H4 (cell line): ENCODE measurements at places on chromosomes 16 and 17. TPM values are rescaled to one million over a fixed set of nuclear protein-coding genes. Genes with fewer than 3 reads are reported as not detected.

ANKRD40CL gene
- not detected in 2 replicates for total RNA-seq

CA7 gene
- not detected in 2 replicates for total RNA-seq

HYDIN gene
- total RNA-seq: 0.15 and 0.64 TPM in 2 replicates

TEX19 gene
- 0.68 and 0.72 TPM in 2 replicates for total RNA-seq

CCL17 gene
- total RNA-seq: not detected in 2 replicates

RHBDL3 gene
- 2.9 and 3.6 TPM in 2 replicates for total RNA-seq

TBC1D3I gene
- not detected in 2 replicates for total RNA-seq

SEBOX gene
- total RNA-seq: not detected in 2 replicates

TPPP3 gene
- not detected in 2 replicates for total RNA-seq

ZNF594 gene
- total RNA-seq: 4.6 and 6.3 TPM in 2 replicates

TPSAB1 gene
- not detected in 2 replicates for total RNA-seq

CA10 gene
- total RNA-seq: not detected in 2 replicates

MYH10 gene
- 20.2 and 21.1 TPM in 2 replicates for total RNA-seq

TK1 gene
- 188 and 253 TPM in 2 replicates for total RNA-seq

PPL gene
- 0.10 and 0.18 TPM in 2 replicates for total RNA-seq

GRCh38 chr17:57488856-57489255, 232.5 kb downstream of the MSI2 start:
- no peak for DNase-seq

DNA sequence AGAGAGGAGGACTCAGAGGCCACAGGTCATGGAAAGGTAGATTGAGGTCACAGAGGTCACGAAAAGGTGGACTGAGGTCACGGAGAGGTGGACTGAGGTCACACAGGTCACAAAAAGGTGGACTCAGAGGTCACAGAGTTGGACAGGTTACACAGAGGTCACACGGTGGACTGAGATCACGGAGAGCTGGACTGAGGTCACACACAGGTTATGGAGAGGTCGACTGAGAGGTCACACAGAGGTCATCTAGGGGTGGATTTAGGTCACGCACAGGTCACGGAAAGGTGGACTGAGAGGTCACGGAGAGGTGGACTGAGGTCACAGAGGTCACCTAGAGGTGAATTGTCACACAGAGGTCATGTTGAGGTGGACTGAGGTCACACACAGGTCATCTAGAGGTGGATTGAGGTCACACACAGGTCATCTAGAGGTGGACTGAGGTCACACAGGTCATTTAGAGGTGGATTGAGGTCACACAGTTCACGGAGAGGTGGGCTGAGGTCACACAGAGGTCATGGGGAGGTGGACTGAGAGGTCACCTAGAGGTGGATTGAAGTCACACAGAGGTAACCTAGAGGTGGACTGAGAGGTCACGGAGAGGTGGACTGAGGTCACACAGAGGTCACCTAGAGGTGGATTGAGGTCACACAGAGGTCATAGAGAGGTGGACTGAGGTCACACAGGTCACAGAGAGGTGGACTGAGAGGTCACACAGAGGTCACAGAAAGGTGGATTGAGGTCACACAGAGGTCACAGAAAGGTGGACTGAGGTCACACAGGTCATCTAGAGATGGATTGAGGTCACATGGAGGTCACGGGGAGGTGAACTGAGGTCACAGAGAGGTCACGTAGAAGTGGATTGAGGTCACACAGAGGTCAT, 26.7 kb upstream of the JPT2 start:
- DNase-seq: no peak

DNA sequence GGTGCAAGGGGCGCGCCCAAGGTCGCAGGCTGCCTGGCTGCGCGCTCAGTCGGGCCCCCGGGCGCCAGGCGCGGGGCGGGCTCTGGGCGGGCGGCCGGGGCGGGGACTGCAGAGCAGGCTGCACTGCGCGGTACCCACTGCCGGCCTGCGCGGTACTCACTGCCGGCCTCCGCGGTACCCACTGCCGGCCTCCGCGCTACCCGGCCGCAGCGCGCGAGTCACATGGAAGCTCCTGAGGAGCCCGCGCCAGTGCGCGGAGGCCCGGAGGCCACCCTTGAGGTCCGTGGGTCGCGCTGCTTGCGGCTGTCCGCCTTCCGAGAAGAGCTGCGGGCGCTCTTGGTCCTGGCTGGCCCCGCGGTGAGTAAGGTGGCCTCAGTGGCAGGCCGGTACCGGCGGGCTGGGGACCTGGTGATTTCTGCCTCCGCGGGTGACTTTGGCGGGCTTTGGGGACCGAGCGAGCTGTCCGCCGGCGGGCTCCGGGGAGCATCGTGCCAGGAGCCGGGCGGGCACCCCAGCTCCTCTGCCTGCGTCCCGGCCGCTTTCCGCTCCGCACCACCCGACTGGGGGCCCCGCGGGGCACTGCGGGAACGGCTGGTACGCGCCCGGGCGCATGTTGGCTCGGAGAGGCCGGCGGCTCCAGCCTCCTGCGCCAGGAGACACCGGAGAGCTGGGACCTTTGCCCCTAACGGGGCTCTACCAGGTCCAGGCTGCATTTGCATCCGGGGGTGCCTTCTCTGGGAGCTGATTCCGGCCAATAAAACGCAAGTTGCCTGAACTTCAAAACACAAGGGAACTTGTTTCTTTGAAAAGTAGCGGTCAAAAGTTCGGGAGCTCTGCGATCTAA, at the start of gene SLC47A1:
Gene SLC47A1, plus strand, starts transcription at position 137 of the 844 bp plus-strand sequence. Its CDS starts 86 bp downstream, at position 223.
- no peak for DNase-seq

DNA sequence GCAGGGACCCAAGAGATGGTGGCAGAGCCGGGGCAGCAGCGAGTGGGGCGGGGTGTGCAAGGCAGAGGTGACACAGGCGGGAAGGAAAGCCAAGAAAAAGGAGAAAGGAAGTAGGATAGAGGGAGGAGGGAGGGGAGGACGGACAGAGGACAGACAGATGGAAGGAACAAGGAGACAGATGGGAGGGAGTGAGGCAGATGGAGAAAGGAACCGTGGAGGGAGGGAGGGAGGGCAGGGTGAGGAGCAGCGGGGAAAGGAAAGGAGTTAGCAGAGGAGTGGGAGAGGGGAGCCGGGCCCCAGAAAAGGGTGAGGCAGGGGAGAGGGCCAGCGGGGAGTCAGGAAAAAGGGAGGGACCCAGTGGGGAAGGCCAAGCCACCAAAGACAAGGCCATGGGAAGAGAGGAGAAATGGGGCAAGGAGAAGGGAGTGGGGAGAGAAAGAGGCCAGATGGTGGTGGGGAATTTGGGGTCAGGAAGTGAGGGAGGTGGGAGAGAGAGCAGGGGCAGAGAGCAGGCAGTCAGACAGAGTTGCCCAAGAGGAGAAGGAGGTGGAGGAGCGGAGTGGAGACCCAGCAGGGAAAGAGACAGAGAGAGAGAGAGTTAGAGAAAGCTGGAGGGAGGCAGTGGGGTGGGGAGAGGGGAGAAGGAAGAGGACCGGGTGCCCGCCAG, 13.2 kb upstream of the ASGR1 start:
- no peak for DNase-seq

DNA sequence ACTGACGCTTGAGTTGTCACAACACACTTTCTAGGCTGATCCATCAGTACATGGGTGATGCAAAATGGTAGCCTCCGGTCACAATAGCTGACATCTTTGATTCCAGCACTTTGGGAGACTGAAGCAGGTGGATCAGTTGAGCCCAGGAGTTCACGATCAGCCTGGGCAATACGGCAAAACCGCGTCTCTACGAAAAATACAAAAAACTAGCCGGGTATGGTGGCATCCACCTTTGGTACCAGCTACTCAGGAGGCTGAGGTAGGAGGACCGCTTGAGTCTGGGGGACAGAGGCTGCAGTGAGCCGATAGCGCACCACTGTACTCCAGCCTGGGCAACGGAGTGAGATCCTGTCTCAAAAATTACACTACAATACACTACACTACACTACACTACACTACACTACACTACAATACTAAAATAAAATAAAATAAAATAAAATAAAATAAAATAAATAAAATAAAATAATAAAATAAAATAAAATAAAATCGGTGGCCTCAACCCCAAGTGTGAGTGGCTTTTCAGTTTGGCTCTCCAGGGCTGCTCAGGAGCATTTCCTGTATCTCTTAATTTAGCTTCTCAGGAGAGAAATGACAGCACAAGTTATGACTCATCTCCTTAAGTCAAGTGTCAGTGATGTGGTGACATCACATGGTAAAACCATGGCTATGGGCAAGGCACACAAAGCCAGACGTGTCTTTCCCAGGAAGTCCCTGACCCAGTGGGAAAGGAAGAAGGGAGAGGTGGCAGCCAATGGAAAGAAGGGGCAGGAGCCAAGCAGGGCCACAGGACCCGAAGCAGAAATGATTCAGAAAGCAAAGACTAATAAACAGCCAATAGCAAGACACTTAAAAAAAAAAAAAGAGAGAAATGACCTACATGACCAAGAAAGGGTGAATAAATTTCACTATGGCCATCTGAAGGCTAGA, 75.3 kb upstream of the TBC1D3K start:
- DNase-seq: peak; percentile 95

DNA sequence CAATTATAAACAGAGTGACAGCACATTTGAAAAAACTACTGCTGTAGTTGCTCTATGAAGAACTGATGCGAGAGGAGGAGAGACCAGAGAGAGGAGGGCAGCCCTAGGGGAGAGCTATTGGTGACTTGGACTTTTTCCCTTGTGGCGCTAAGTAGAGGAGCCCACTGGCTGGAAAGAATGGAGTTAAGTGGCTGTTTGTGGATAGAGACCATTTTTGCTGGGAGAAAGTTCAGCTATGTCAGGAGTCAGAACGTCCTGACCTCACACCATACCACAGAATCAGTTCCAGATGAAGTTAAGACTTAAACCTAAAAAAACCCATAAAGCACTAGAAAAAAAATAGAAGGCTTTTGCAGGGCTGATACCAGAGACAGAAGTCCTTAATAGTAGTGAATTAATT, 2.0 kb downstream of the POLR2A start:
- no peak for DNase-seq

- no peak for DNase-seq
Observed at GRCh38 chr17:9209781-9210370, 188.6 kb downstream of the NTN1 start.

DNA sequence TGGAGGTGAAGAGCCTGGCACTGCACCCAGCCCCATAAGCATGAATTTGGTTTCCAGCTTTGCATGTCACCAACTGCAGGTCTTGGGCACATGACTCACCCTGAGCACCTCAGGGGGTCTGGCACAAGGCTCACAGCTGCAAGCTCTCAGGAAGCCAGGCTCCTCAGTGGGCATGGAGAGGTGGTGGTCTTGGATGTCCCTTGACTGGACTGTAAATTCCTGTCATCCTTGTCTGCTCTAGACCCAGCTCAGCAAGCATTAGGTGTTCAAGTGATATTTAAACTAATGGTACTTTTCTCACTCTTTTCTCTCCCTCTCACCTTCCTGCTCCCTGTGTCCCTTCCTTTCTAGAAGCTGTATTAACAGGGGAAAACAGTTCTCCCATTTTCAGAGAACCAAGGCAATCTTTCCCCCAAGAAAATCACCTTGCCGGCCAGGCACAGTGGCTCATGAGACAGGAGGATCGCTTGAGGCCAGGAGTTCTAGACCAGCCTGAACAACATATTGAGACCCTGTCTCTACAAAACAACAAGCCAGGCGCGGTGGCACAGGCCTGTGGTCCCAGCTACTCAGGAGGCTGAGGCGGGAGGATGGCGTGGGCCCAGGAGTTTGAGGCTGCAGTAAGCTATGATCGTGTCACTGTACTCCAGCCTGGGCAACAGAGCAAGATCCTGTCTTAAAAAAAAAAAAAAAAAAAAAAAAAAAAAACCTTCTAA, 5.1 kb upstream of the KIFC3 start:
- DNase-seq: peak; percentile 70

GRCh38 chr17:17108451-17109049, 66.3 kb downstream of the MPRIP start:
- no peak for DNase-seq

- DNase-seq: no peak
Observed at GRCh38 chr17:61463316-61464129, 11.3 kb downstream of the TBX4 start.

GRCh38 chr16:79598348-79599181, 2.0 kb downstream of the MAF start:
- DNase-seq: peak; percentile 79

GRCh38 chr16:5605404-5605803, 507.8 kb upstream of the EEF2KMT start:
- DNase-seq: no peak

DNA sequence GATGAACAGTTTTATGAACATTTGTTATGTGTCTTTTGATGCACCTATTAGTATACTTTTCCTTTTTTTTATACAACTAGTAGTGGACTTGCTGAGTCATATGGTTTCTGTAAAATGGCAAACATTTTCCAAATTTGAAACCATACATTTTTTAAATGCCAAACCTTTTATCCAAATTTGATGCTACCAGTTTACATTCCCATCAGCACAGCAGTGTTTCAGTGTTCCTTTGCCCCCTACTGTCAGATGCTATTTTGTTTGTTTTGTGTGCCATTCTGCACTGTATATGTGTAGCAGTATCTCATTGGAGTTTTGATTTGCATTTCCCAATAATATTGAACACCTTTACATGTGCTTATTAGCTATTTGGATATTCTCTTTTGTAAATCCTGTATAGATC, 219.4 kb downstream of the TANC2 start:
- no peak for DNase-seq

GRCh38 chr17:58779446-58779845, 23.8 kb downstream of the PPM1E start:
- DNase-seq: no peak

DNA sequence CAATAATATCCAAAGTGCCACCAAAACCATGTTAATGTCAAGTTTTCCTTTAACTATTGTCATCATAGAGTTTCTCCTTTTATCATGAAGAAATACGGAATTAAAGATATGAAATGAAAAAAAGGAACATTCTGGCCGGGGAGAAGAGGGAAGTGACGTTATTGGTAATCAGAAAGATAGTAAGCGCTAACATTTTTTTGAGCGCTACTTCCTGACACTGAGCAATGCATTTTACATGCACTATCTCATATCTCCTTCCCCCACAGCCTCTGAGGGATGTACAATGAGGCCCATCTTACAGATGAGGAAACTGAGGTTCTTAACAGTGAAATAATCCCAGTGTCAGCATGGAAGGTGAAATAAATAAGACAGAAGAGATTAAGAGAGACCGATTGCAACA, 410.9 kb downstream of the SOX9 start:
- DNase-seq: no peak

- no peak for DNase-seq
Observed at GRCh38 chr17:2571523-2572303, 21.7 kb upstream of the PAFAH1B1 start.

DNA sequence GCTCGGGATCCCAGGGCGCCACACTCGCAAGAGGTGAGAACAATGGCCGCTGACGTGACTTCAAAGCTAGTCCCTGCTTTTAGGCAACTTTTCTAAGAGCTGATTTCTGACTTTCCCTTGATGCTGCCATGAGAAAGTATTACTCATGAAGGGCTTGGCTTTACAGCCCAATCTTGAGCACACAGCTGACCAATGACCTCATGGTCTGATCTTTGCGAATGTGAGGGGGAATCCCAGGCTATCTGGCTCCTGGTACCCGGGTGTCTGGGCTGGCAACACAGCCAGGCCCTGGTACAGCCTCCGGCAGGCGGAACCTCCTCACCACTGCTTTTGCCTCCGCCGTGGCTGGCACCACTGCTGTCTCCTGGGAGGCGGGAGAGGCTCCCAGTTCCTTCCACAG, 17.5 kb downstream of the NDUFAF8 start:
- DNase-seq: no peak

DNA sequence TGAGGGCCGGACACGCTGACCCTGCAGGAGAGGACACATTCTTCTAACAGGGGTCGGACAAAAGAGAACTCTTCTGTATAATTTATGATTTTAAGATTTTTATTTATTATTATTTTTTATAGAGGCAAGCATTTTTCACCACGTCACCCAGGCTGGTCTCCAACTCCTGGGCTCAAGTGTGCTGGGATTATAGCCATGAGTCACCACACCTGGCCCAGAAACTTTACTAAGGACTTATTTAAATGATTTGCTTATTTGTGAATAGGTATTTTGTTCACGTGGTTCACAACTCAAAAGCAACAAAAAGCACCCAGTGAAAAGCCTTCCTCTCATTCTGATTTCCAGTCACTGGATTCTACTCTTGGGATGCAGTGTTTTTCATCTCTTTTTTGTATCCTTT, 2.3 kb upstream of the SERPINF1 start:
- no peak for DNase-seq
